Stimulated activated CD4-positive, alpha-beta T cell treated with anti-CD3 and anti-CD28 coated beads, Interleukin-12 subunit alpha, Interleukin-12 subunit beta, amount 100 ng/mL, for 4 hours (primary cell): ENCODE measurements at places on chromosomes 1 and 21.
A peak's percentile ranks its signal among the peaks of the same experiment; 100 is the strongest.

- no peak for DNase-seq
Measured at GRCh38 chr1:215141460-215141859, 58.9 kb downstream of the KCNK2 start.

- no peak for DNase-seq
Measured at GRCh38 chr1:181159451-181160140, 71.1 kb downstream of the IER5 start.

DNA sequence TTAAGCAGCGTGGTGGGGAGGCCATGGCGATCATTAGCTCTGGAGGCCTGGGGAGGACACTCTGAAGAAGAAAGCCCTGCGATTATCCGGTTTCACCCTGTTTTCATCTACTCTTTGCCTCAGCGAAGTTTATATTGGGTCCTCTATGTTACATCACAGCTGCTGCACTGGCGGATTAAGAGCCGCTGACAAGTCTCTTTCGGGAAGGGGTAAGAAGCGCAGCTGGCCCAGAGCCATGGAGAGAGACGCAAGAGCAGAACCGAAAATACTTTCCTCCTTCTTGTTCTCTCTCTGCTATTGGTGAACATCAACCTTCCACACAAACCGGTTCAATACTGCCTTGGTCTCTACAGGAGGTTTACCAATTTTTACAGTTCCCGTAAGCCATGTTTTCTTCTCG lies 291.5 kb downstream of the FAM72C start:
- no peak for DNase-seq

DNA sequence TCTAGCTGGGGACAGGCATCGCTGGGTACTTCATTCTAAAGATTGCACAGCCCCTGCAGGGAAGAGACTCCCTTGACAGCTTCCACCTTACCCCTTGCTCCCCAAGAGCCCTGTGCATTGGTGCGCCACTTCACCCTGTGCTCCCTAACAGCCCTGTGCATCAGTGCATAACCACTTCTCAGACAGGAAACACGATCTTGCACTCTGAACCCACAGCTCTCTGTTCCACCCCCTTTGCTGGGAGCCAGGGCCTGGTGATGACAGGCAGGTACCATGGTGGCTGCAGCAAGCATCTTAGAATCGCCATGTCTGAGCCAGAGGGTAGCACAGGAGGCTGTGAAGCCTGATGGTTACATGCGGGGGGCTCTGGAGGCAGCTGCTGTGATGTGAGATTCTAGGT lies 5.0 kb downstream of the ALPL start:
- DNase-seq: no peak

- no peak for DNase-seq
Measured at GRCh38 chr1:232969799-232970198, 19.4 kb downstream of the NTPCR start.

DNA sequence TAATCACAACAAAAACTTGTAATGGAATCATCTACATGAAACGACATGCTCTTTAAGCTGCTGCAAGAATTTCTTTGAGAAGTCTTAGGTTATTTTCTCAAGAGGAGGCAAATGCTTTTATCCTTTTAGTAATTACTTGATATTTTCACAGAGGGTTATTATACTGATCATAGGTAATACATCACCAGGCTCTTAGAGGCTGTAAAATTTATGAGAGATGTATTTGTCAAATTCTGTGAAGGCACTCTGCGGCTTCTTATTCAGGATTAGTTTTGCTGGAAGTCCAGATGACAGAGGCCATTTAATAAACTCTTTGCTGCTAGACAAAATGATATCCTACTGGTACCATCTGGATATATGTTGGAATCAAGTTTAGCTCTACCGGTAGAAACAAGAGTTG lies 624.3 kb upstream of the BRINP3 start:
- DNase-seq: no peak

DNA sequence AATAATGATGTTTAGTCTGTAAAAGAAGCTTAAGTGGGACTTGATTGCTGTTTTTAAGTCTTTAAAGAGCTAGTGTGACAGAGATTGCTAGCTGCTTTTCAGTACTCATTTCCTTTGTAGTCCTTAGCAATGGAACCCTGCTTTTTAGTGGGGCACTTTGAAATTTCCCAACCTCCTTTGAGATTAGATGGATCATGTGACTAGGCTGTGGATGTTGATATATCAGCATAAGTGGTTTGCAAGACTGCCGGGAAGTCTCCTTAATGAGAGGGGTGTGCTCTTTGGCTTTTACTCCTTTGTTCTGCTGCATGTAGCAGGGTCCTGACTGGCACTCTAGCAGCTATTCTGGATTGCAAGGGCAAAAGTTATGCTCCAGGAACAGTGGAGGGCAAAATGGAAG lies 11.2 kb upstream of the RCOR3 start:
- DNase-seq: no peak

GRCh38 chr1:161164901-161165610 lies 1.2 kb upstream of the PPOX start:
- DNase-seq: no peak

- no peak for DNase-seq
Measured at GRCh38 chr1:20448671-20449071, 37.3 kb downstream of the CAMK2N1 start.

- peak; percentile 20 for DNase-seq
Measured at GRCh38 chr1:234730770-234731568, 121.0 kb upstream of the IRF2BP2 start.

GRCh38 chr1:91997607-91998195 lies 32.1 kb upstream of the EPHX4 start:
- peak; percentile 12 for DNase-seq

- no peak for DNase-seq
Measured at GRCh38 chr1:115713906-115714305, 54.6 kb downstream of the CASQ2 start.

GRCh38 chr1:235351441-235351840 lies 15.8 kb upstream of the TBCE start:
- DNase-seq: no peak

- DNase-seq: no peak
Measured at GRCh38 chr1:184854496-184855140, 100.0 kb upstream of the EDEM3 start.

DNA sequence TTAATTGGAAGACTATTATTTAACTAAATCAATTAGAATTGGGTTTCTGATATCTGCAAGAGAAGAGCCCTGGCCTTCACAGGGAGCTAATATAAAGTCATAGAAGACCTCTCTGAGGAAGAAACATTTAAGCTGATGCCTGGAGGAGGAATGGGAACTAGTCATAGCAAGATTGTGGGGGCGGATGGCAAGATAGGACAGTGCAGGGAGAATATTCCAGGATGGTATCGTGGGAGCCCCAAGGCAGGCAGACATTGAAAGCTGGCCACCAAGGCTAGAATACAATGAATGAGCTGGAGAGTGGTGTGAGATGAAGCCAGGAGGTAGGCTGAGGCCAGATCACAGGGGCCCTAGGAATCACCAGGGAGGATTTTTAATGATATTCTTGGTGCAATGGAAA lies 20.8 kb upstream of the MYSM1 start:
- no peak for DNase-seq

GRCh38 chr1:183279835-183280234 lies 93.8 kb downstream of the LAMC2 start:
- DNase-seq: no peak

GRCh38 chr1:22749919-22750684 lies 39.5 kb downstream of the EPHB2 start:
- DNase-seq: no peak

DNA sequence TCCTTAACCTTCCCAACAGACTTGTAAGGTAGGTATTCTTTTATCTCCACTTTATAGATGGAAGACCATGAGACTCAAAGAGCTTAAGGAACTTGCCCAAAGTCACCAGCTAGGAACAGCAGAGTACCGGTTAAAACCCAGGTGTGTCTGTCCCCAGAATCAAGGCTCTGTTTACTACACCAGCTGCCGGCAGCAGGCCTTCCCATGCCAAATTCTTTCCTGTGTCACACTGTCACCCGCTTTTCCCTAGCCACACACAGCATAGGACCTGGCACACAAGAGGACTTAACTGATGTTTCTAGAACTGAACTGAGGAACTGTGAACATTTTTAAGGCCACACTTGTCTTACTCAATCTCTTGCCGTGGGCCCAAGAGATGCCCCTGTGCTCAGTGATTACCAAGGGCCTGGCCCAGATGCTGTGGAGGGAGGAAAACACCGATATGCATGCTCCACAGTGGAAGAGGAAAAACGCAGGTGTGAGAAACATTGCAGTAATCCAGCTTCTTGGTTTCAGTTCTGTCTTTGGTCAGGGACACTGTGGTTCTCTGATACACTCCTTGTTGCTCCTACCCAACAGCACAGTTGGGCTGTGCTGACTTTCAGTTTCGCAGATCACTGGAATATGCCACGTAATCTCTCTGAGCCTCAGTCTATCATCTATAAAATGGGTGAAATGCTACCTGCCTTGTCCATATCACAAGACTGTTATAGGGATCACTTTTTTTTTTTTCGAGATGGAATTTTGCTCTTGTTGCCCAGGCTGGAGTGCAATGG lies 13.9 kb upstream of the LY9 start:
- DNase-seq: no peak

DNA sequence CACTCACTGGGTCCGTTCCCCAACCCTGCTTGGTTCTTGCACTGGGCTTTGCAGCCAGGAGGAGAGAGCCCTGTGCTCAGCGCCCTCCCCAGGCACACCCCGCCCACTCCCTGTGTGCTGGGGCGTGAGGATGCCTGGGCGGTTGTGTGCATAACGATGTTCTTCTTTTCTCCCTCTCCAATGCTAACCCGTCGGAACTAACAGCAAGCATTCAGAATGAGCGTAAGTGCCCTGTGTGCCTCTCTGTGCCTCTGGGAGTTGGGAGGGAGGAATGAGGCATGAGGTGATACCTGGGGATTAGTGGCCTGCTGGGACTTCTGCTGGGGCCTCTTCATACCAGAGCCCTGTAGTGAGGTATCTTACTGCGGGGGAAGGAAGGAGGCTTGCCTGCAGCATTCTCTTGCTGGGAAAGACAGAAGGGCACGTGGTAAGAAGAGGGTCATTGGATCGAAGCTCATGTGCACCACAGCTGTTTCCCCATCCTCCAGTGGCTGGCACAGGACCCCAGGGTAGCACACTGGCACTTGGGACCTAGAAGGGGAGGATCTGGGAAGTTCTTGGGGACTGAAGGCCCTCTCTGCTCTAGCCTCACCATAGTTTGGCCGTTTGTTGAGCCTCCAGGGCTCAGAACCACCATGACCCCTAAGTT lies 79.8 kb downstream of the NFASC start:
- no peak for DNase-seq

DNA sequence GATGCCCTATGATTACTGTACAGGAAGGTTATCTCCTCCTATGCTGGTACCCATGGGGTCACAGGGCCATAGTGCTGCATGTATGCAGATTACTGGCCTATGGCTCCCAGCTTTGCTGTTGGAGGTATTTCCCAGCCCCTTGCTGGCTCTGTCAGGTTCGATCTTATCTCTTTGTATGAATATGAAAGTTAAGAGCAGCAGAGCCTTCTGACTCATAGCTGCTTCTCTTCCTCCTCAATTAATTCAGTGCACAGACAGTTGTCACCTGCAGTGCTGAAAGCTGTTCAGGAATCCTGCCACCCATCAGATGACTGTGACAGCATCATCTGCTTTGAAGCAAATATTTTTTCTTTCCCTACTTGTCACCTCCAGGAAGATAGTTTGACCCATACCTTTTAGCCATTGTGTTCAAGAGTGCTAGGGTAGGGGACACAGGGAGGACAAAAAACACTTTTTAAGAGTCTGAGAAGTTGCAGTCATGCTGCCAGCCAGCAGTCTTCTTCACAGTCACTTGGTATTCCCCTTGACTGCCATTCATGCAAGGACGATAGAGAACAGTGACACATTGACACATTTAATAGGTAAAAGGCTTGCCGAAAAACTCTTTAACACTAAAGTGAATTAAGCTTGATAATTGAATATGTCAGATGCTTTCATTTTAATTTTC lies 73.1 kb downstream of the KIF1B start:
- DNase-seq: no peak

DNA sequence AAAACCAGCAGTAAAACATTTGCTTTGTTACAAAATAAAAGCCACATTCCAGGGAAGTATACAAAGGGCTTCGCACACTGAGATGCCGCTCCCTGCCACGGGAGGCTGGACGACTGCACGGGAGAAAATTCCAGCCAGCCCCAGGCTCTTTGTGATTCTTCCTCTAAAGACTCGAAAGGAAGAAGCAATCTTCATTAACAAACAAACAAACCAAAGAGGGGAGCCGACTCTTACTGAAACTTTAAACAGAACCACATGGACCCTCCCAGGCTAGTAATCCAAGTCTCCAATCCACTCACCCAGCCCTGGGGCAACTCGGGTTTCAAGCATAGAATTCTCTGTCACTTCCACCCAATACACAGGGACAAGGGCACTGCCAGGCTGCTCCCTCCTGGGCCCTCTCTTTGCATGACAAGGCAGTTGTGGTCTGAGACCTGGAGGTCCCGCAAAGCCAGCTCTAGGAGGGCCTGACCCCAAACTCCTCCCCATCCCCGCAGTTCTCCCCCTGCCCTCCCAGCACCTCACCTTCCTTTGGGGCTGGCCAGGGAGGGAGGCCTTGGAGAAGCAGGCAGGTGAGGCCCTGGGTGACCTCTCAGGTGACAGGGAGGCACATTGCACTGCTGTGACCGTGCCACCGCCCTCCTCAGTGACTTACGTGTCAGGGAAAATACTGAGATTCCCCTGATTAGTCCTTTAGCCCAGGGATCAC lies 26.6 kb upstream of the COL18A1 start:
- DNase-seq: no peak

DNA sequence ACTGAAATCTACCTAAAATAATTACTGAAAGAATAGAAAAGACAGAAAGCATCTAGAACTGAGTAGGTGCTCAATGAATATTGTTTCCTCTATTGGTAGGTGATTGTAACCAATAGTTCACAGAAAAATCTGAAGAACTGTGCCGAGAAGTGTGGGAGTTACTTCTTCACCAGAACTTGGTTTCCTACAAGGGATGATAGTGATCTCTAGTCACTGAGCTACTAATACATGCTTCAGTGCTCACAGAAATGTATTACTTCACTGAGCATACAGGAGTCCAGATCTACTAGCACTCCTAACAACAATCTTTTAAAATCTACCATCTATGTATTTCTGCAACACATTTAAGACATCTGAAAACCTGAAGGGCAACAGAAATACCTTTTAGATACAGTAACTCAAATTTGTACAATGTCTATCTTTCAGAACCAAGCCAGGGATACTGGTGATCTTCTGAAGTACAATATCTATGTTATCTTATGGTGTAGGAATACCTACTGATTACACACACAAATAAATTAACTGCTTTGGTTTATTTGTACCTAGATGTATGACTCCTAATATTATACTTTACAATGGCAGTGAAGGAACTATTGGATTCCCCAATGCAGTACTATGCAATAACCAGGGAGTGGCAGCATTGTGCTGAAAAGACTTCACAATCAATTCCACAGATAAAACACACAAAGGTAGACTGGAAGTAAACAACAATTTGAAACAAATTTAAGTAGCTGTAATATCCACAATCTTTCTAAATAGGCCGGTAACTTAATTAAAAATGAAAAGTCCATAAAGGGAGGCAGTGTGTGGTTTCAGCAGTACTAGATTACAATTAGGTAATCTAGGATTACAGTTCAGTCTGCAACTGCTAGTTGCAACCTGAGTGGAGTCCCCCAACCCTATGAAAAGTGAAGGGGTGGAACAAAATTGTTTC lies 243.0 kb downstream of the SLC45A1 start:
- no peak for DNase-seq
